ENCODE measurements at places on chromosomes 2 and 18. TPM values are rescaled to one million over a fixed set of nuclear protein-coding genes. Genes with fewer than 3 reads are reported as not detected.
A peak's percentile ranks its signal among the peaks of the same experiment; 100 is the strongest.

PDCD1 gene
- total RNA-seq: 1.5 TPM

C1QL2 gene
- total RNA-seq: not detected

IGFBP5 gene
- total RNA-seq: 246 TPM

FRZB gene
- total RNA-seq: 46.5 TPM

DNAJC27 gene
- total RNA-seq: 6.1 TPM

AOX1 gene
- 119 TPM for total RNA-seq

POTEE gene
- total RNA-seq: 0.14 TPM

LYG1 gene
- 1.6 TPM for total RNA-seq

UBE2F gene
- total RNA-seq: 48.5 TPM

NPAS2 gene
- 47.4 TPM for total RNA-seq

CRYBA2 gene
- not detected for total RNA-seq

KIAA2012 gene
- not detected for total RNA-seq

CROCC2 gene
- total RNA-seq: 0.09 TPM

DNA sequence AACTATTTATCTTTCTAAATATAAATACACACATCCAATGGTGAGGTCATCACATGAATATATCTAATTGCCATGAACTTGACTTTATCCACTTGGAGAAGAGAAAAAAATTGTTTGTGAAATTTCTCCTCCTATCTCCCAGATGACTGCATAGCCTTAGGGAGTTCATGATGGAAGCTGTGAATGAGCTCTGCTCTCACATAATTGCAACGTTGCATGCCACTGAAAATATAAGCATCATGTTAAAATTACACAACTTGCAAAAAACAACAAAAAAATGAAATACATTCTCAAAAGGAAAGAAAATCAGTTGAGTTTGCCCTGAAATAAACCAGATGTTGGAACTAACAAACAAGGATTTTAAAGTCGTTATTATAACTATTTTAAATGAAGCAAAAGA is 50.6 kb upstream of the OSR1 start:
- no peak for DNase-seq

DNA sequence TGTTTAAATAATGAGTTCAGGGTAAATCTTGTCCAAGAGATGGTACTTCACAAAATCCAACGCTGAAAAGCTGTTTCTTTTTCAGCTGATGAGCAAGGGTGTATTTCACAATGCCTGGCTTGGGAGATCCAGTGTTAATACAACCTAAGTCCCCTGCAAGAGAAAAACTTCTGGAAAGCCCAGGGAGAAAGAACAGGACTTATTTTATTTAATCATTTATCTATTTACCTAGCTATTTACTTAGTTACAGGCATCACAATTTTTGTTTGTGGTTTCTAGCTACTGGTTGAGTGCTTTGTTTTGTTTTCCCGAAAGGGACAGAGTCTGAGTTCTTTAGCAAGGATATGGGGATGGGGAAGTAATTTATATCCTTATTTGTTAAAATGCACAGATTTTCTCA is 598.2 kb upstream of the SYT4 start:
- no peak for DNase-seq

- DNase-seq: no peak
These were observed 1300.5 kb upstream of the DDX18 start for GRCh38 chr2:116513991-116514390.

- no peak for DNase-seq
These were observed 182.1 kb downstream of the ANKRD30B start for GRCh38 chr18:14930076-14930475.

DNA sequence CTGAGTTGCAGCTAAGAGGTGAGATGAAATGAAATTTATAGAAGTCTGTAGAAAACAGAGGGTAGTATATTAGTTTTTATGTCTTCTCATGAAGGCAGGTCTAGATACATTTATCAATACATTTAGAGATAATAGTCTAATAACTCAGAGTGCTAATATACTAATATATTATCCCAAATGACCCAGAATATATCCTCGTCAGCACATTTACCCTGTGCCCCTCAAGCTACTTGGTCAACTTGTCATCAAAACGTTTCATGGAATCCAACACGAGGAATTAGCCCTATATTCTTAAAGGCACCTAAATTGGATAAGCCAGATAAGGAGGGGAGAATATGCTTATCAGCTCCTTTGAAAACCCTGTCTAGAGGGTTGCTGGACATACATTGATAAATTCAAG is 415.1 kb upstream of the LRRTM1 start:
- no peak for DNase-seq

DNA sequence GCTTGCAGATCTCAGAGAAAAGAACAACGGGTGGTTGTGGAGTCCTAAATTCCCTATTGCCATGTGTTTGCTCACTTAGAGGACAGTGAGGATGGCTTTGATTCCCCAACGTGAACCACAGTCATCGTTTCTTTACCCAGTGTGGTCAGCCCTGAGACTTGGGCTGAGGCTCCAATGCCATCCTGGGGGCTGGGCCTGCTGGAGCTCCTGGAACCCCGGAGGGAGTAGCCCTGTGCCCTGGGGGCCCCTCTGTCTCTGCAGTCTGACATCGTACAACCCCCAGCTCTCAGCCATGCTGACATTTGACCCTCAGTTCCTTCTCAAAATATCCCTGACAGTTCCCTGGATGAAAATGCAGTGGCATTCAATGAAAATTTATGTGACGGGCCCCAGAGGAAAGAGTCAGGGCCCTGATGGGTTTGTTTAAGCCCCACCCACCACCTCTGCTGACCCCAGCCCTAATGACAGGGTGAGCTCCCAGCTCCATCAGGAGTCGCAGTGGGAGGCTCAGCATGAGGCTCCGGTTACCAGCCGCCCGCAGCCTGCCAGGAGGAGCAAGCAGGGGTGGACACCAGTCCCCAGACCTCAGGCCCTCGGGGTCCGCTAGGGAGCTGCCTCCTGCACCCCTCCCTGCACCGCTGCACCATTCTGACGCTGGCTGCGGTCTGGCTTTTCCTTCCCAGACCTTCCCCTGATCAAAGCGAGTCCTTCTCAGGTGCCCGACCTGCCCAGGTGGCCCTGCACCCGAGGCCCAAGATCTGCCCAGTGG is 120.9 kb downstream of the TWIST2 start:
- DNase-seq: peak; percentile 7

DNA sequence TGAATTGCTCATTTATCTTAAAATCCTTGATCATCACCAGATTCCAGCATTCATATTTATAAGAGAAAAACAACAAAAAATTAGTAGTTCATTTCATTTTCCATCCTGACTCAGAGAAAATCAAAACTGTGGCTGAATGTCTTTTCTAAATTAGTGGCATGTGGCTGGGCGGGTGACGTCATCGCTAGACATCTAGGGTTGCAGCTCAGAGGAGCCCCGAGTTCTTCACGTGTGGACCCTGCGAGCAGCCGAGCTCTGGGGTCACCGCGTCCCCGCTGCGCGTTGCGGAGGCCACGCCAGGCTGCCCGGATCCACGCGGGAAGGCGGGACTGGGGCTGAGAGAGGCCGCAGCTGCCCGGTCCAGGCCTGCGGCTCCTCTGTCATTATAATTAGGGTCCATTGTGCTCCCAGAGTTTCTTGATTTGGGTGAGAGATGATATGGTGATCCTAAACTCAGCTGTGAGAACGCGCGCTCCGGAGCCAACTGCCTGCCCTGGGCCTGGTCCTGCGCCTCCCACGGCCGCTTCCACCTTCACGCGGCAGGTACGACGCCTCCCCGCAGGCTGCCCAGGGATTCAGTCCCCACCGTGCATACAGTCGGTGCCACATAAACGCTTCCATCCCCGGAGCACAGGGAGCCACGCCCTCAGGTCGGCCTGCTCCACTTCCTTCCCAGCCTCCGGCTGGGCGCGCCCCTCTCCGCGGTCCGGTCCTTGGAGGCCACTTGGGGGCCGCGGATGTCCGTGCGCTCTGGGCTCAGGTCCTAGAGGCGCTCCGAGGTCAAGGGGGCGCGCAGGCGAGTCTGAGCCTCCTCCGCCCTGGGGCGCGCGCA is 56.5 kb downstream of the TMEM18 start:
- DNase-seq: peak; percentile 8

- no peak for DNase-seq
These were observed 332.9 kb downstream of the CDH2 start for GRCh38 chr18:27843783-27844777.

DNA sequence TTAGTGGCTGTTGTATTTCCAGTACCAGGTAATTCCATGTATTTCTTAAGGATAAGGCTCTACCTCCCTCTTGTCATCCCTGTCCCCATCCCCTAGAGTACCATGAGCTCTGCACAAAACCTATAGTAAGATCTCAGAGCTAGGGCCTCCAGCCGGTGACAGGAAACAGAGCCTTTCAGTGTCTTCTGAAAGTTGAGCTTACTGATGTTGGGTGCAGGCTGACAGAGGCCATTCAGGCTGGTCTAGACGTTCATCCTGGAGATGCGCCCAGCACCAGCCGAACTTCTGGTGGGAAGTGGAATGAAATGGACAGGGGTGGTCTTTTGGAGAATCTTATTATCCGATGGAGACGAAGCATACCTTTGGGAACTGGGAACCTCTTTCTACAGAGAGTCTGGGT is 16.7 kb upstream of the LYPD6B start:
- no peak for DNase-seq

DNA sequence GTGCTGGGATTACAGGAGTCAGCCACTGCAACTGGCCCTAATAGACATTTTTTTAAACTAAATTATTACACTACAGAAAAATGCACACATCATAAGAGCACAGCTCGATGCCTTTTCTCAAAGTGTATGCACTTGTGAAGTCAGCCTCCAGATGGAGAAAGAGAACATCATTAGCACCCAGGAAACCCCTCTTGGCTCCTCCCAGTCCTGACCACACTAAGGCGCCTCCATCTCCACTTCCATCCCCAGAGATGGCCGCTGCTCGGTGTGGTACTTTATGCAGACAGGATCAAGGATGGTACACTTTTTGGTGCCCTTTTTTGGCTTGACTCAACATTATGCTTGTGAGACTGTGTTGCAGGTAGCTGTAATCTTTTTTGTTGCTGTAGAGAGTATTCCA is 34.8 kb downstream of the RRM2 start:
- DNase-seq: no peak

- no peak for DNase-seq
These were observed 6.1 kb downstream of the CFAP221 start for GRCh38 chr2:119550346-119550745.

GRCh38 chr18:9684881-9685614 is 23.1 kb upstream of the RAB31 start:
- DNase-seq: no peak

GRCh38 chr18:52582516-52582915 is 242.5 kb downstream of the DCC start:
- DNase-seq: no peak

DNA sequence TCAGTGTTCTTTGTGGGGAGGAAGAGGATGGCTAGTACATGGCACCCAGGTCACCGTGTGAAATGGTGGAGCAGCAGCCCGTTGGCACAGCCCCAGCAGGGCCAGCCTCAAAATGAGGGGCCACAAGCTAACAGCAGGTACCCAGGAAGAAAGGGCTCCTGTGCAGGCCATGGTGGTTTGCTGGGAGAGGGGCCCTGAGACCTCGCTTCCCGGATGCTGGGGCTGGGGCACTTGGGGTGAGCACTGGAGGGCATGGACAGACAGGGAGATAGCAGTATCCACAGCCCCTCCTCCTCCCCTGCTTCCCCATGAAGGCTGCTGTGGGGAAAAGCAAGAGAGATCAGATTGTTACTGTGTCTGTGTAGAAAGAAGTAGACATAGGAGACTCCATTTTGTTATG is 16.2 kb upstream of the TEX44 start:
- DNase-seq: no peak

DNA sequence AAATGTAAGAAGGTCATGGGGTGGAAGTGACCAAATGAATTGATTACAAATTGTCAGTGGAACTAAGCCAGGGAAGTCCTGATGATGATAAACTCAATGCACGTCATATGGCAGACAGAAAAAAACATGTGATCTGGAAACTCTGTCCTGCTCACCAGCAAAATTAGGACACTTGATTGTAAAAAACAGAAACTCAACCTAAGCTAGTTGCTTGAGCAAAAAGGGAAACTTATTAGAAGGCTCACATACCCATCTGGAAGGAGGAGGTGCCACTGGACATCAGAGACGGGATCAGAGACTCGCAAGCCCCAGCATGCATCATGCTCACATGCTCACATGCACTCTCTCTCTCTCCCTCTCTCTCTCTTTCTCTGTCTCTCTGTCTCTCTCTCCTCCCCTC is 96.8 kb downstream of the SP3 start:
- no peak for DNase-seq
